ENCODE measurements at places on chromosomes 12 and 14. TPM values are rescaled to one million over a fixed set of nuclear protein-coding genes. Genes with fewer than 3 reads are reported as not detected.

DNA sequence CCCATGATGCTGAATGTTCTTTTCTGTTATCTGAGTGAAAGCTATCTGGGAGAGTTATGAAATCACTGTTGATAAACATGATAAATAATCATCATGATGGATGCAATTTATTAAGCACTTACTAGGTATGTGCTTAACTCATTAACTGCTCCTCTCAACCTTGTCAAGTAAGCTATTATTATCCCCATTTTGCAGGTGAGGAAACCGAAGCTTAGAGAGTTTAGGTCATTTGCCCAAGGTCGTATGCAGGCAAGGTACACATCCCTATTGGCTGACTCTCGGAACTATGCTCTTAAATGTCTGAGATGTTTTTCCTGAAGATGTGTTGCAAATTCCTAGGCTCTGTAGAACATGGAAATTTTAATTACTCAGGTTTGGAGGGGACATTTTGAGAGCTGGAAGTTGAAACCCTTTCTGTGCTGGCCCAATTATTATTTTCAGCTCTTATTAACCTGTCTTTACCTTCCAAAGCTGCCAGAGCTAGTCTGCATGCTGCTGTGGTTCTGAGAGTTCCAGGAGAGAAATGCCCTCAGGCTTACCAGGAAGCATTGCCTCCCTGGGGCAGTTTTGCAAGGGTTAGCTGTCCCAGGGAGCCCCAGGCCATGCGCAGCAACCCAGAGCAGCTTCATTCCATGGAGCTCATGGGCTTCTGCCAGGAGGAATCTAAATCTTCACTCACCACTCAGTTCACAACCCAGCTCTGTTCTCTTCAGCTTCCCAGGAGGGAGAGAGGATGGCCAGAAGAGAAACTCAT lies 55.6 kb upstream of the OAS1 start:
- no peak overlapping the region for H3K27ac ChIP-seq
- H3K36me3 ChIP-seq, result no peaks in the 10 kb centered on the region
- no peak for DNase-seq
- H3K4me3 ChIP-seq, result no peak overlapping the region
- H3K27me3 ChIP-seq, result peaks cover 4% of the 10 kb centered on the region

- H3K4me3 ChIP-seq, result no peak overlapping the region
- H3K27ac ChIP-seq, result no peak overlapping the region
- H3K27me3 ChIP-seq, result no peaks in the 10 kb centered on the region
- no peaks in the 10 kb centered on the region for H3K4me1 ChIP-seq
- no peak for DNase-seq
These were observed 9.9 kb downstream of the SDS start for GRCh38 chr12:113393749-113394148.

GRCh38 chr14:29150659-29151058 lies 384.1 kb downstream of the FOXG1 start:
- H3K4me3 ChIP-seq, result no peak overlapping the region
- H3K36me3 ChIP-seq, result no peaks in the 10 kb centered on the region
- H3K27ac ChIP-seq, result no peak overlapping the region
- DNase-seq, result no peak
- H3K4me1 ChIP-seq, result no peaks in the 10 kb centered on the region

DNA sequence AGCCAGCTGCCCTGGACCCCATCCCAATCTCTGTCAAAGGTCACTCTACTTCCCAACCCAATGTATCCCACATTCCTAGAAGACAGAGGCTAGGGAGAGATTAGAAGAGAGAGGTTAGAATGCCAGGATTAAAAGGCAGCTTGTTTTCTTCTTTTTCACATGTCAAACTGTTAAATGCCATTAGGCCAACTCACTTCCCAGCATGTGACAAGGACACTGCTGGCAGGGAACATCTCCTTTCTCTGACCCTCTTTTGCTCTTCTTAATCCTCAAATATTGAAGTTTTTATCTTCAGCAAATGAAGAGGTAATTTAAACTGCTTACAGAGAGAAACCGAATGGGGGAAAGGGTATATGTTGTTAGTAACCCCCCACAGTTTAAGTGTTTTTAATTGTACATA lies 89.1 kb downstream of the BBS10 start:
- H3K4me3 ChIP-seq, result no peak overlapping the region
- peaks cover 18% of the 10 kb centered on the region for H3K4me1 ChIP-seq
- no peak for DNase-seq
- no peaks in the 10 kb centered on the region for H3K36me3 ChIP-seq

GRCh38 chr12:107429006-107429705 lies 256.4 kb upstream of the PWP1 start:
- no peaks in the 10 kb centered on the region for H3K36me3 ChIP-seq
- no peaks in the 10 kb centered on the region for H3K4me1 ChIP-seq
- no peaks in the 10 kb centered on the region for H3K27me3 ChIP-seq
- H3K27ac ChIP-seq, result no peak overlapping the region

DNA sequence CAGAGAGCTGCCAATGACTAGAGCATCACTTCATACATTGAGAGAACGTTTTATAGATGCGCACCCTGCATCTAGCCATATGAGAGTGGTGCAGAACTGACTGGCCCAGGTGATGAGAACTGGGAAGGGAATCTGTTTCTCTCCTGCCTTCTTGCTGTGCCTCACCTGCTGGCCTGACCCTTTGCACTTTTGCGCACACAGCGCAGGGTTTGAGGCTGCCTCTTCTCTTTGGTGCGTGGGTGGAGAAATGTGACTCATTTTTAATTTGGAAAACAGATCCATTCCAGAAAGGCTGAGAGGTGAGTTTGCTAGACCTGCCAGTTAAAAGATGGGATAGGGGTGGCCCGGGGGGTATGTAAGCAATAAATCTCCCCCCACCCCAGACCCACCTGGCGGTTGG lies 453 bp upstream of the ESRRB start:
- no peak overlapping the region for H3K27ac ChIP-seq
- H3K36me3 ChIP-seq, result no peaks in the 10 kb centered on the region
- H3K27me3 ChIP-seq, result peaks cover 35% of the 10 kb centered on the region
- no peak for DNase-seq
- no peak overlapping the region for H3K4me3 ChIP-seq

DNA sequence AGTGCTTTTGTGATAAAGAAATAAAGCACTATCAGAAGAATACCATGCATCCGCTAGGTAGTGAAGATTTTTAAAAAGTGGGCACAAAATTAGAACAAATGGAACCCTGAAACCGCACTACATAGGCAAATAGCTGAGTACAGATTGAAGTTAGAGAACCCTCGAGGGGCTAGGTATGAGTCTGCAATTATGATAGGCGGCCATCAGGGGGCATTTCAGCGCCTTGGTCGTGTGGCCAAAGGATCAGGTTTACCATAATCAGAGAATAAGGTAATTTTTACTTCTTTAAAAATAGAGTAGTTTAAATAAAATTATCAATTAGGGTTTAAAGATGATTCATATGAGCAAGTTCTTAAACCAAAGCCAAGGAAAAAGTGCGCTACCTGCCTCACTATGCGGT lies 129.8 kb downstream of the TMX1 start:
- H3K4me3 ChIP-seq, result no peak overlapping the region
- no peaks in the 10 kb centered on the region for H3K27me3 ChIP-seq
- no peaks in the 10 kb centered on the region for H3K36me3 ChIP-seq
- H3K27ac ChIP-seq, result no peak overlapping the region

- H3K4me1 ChIP-seq, result peaks cover 2% of the 10 kb centered on the region
- no peaks in the 10 kb centered on the region for H3K27me3 ChIP-seq
- H3K4me3 ChIP-seq, result no peak overlapping the region
- DNase-seq, result no peak
- no peaks in the 10 kb centered on the region for H3K36me3 ChIP-seq
These were observed 22.1 kb upstream of the AQP2 start for GRCh38 chr12:49928471-49928870.

- H3K27me3 ChIP-seq, result no peaks in the 10 kb centered on the region
- peak overlapping the region; percentile 80 for H3K27ac ChIP-seq
- H3K36me3 ChIP-seq, result no peaks in the 10 kb centered on the region
These were observed 231.1 kb downstream of the CACNA1C start for GRCh38 chr12:2283916-2284315.

DNA sequence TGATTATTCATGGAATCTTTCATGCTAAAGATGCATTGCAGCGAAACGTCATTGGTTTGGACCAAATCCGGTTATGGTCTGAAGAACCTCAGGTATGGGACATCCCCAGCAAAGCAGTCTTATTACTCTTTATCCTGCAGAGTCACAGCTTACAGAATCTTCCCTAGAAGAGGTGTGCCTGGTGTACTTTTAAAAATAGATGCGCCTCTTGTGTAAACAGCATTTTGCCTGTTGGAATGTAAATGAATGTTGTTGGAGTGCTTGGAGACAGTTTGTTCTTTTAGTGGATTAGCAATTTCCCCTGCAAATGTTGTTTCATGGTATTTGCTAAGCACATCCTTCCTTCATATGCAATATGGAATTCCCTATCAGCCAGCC lies 242.5 kb downstream of the ZFP36L1 start:
- no peaks in the 10 kb centered on the region for H3K36me3 ChIP-seq
- no peak for DNase-seq
- H3K4me3 ChIP-seq, result no peak overlapping the region
- no peaks in the 10 kb centered on the region for H3K27me3 ChIP-seq

DNA sequence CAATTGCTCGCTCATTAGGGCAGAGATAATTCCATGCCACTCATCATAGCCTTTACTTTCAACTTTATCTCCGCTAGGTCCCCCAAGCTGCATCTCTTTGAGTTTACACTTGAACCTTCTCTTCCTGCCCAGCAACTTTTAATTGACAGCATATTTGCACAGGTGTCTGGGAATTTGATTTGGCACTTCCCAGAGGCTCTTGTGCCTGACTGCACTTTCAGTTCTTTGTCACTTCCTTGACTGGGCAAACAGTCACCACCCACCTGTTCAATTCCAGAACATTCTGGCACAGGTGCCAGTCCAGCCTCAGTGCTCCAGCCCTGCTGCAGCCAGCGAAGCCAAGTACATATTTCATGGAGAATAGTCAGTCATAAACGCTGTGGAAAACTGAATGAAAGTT lies 110.1 kb upstream of the LRIG3 start:
- no peaks in the 10 kb centered on the region for H3K27me3 ChIP-seq
- no peaks in the 10 kb centered on the region for H3K4me1 ChIP-seq
- H3K36me3 ChIP-seq, result no peaks in the 10 kb centered on the region
- DNase-seq, result no peak
- no peak overlapping the region for H3K27ac ChIP-seq
- H3K4me3 ChIP-seq, result no peak overlapping the region

DNA sequence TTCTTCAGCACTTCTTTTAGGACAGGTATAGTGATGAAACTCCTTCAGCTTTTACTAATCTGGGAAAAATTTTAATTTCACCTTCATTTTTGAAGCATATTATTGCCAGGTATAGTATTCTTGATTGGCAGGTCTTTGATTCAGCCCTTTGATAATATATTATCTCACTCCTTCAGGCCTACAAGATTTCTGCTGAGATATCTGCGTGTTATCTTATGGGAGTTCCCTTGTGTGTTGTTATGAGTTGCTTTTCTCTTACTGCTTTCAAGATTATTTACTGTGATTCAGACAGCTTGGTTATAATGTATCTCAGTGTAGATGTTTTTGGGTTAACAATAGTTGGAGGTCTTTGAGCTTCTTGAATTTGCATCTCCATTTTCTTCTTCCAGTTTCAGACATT lies 87.4 kb downstream of the ATF7IP start:
- no peaks in the 10 kb centered on the region for H3K4me1 ChIP-seq
- DNase-seq, result no peak
- no peak overlapping the region for H3K4me3 ChIP-seq
- H3K27ac ChIP-seq, result no peak overlapping the region

DNA sequence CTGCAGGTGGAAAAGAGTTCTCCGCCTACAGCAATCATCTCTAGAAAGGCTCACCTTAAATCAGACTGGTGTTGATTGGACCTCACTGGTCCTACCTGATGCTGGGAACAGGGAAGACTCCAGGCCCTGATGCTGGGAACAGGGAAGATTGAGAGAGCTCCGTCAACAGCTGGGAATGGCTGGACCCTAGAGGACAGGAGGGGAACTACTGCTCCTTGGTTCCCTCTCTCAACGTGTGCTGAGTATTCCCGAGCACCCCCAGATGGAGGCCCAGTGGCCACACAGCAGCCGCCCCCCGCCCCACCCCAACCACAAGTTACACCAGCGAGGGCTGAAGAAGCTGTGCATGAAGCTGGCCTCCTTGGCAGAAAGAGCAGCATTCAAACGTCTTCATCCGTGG lies 240.3 kb downstream of the SLC15A4 start:
- H3K27ac ChIP-seq, result no peak overlapping the region
- H3K36me3 ChIP-seq, result no peaks in the 10 kb centered on the region
- no peak overlapping the region for H3K4me3 ChIP-seq
- H3K4me1 ChIP-seq, result no peaks in the 10 kb centered on the region
- H3K27me3 ChIP-seq, result no peaks in the 10 kb centered on the region

DNA sequence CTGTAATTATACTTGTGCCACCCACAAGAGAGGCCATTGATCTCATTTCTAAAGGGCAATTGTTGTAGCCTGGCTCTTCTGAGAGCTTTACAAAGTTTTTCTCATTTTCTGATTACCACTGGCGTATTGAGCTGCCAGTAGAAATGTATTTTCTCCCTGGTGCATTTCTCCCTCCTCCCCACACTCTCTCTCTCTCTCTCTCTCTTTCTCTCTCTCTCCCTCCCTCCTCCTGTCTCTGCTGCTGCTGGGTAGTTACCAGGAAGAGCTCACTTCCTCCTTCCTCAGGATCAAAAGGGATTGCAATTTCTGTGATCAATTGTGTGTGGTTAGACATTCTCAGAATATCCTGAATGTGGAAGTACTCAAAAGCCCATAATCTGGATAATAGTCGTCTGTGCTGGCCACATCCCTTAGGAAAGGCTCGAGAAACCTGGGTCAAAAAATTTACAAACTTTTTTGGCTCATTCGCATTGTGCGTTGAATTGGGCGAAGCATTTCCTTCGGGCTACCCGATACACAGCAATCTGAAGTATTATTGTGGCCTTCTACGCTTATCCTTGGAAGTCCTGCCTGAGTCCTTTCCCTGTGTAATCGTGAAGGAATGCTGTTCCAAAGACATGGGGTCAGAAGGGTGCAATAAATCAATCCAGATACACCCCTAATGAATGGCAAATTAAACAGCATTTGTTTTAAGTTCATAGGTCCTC lies 254.8 kb downstream of the MSRB3 start:
- no peaks in the 10 kb centered on the region for H3K27me3 ChIP-seq
- no peak for DNase-seq
- H3K27ac ChIP-seq, result no peak overlapping the region
- peaks cover 15% of the 10 kb centered on the region for H3K4me1 ChIP-seq

DNA sequence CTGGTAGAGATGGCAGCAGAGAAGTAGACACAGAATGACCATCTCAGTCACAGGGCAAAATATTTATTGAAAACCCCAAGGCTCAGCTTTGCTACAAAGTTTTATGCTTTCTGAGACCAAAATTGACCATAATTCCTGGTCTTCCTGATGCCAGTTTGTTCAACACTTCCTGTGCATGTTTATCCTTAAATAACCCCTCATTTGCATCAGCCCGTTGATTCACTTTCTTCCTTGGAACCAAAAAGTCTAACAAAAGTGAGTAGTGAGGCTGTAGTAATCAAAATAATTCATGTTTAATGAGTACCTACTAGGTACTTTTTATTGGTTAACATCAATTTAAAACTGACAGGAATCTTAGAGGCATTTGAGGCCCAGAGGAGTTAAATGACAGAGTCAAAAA lies 51.7 kb downstream of the TRHDE start:
- no peaks in the 10 kb centered on the region for H3K36me3 ChIP-seq
- H3K27ac ChIP-seq, result no peak overlapping the region
- no peak for DNase-seq
- no peaks in the 10 kb centered on the region for H3K27me3 ChIP-seq
- H3K4me1 ChIP-seq, result peaks cover 7% of the 10 kb centered on the region

Gene GNPTAB
- 31.9 TPM for total RNA-seq

Gene C1R
- total RNA-seq, result 599 TPM

Gene CACNA1C
- total RNA-seq, result 44.1 TPM

Gene SNRNP35
- total RNA-seq, result 22.0 TPM

Gene TPPP2
- total RNA-seq, result not detected

Gene SCN8A
- 0.33 TPM for total RNA-seq

Gene MYRFL
- total RNA-seq, result not detected

Gene USP30
- total RNA-seq, result 14.0 TPM

Gene PIWIL1
- under 0.01 TPM for total RNA-seq

Gene KLRG1
- total RNA-seq, result 2.2 TPM

Gene KERA
- total RNA-seq, result not detected

All from esophagus muscularis mucosa (tissue), 4 donors.